Neural crest cell (in vitro differentiated cells): ENCODE measurements at places on chromosomes 5 and 9.

DNA sequence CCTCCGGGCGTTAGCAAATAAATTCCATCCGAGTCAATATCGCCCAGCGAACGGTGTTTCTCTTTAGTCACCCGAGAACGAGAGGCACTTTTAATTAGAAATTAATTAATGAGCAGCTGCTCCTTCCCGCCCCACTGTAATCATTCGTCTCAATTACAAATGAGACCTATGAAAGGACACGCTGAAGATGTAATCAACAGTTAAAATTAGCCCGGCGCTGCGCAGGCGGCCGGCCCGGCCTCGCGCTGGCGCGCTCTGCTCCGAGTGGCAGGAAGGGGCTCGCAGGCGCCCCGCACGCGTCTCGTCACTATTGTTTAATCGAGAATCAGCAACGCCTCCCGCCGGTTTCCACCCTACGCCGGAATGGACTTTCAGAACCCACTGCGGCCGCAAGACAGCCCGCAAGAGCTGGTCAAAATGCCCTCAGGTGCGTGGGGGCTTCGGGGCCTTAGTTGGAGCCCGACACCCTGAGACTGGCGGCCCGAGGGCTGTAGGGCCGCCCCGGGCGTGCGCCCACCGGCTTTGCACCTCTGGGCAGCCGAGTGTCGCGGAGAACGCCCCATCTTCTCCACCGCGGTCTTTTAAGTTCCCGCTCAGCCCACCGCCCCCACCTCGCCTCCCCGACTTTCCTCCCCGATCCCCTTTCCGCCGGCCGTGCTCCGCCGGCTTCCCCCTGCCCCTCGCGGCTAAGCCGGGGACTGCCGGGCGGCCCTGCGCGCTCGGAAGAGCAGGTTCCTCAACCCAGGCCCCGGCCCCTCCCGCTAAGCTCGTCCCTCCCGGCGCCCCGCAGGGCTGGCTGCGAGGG, 597 bp upstream of the IRX4 start:
- DNase-seq, result no peak

DNA sequence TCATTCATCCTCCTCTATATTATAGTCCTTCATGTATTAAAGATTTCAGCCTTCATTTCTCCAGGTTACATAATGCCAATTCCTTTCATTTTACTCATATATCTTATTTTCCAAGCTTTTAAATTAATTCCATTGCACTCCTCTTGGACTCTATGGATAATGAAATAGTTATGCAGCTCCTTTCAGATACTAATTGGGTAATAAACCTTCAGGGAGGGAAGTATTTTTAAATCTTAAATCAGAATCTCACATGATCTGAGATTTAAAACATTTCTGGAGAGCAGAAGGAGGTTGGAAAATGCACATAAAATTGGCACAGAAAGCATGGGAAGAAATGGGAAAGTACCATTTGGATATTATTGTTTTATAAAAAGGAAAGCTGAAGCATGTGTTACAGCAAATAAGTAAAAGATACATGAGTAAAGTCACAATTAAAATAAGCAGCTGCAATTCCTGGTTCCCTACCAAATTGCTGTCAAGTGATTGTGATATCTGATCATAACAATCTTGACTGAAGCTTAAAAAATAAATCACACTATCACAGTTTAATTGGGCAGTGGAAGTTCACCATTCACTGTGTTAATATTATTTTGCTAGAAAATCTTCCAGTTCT, 257.9 kb upstream of the NREP start:
- no peak for DNase-seq

DNA sequence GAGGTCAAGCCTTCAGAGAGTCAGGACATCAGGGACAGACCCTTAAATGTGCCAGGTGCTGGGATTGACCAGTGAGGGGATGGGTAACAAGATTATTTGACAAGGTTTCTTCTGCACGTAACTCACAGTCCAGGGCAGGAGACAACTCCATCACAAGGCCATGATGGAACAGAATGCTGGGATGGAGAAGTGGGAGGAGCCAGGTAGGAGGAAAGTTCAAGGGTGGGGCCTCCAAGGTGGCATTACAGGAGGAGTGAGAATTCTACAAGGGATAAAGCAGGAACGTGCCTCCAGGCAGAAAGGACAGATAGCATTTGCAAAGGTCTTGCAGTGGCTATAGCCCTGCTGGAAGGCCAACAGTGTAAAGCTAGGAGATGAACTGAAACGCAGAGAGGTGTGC, 102.2 kb downstream of the FGF18 start:
- no peak for DNase-seq

- DNase-seq, result peak; percentile 81
Measured at GRCh38 chr5:139294374-139295165, 1.0 kb downstream of the MATR3 start.

- DNase-seq, result no peak
Measured at GRCh38 chr9:131270171-131271015, 5.9 kb downstream of the FAM78A start.
